NCI-H2171 (cell line): ENCODE measurements at places on chromosomes 12 and 14.

GRCh38 chr12:69332815-69333358 is 15.3 kb upstream of the LYZ start:
- DNase-seq: no peak

DNA sequence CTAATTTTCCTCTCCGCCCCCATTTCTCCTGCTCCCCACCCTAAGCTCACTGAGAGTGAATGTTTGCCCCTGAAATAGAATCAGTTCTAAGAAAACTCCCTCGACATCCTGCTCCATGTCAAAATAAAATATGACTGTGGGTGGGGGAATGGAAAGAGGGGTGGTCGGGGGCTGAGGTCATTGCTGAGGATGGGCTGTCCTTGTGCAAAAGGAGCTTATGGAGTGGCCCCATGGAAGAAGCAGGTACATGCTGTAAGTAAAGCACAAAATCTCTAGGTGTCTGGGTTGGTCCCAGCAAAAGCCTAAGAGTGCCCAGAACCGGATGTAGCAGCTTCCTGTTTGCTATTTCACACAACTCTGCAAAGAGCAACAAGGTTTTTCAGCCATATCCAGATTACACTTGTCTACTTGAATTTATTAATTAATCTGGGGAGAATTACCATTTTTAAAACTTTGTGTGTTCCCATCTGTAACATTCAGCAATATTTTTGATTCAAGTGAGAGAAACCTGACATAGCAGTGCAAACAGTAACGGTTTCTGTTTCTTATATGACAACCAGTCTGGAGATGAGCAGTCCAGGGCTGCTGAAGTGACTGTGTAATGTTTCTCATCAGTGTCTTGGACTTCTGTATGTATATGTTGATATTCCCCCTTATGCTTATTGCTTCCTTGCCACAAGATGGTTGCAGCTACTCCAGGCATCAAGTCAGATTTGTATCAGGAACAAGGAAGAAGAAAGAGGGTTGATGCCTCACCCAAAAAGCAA is 40.4 kb upstream of the GZMB start:
- no peak for DNase-seq

- DNase-seq: no peak
Observed at GRCh38 chr12:62860501-62861411, 74.2 kb downstream of the PPM1H start.

DNA sequence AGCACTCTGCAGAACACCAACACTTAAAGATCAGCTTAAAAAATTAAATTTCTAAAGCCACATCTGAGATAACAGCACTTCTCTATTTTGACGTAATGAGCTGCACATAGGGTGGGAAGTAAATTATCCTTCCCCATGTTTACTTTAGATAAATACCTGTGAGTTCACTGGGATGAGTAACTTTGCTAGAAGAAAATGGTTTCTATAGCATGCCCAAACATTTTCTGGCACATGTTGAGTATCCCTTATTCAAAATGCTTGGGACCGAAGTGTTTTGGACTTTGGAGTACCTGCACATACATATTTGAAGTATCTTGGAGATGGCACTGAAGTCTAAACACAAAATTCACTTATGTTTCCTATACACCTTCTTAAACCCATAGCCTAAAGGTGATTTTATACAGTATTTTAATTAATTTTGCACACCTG is 6.6 kb downstream of the SLC38A2 start:
- DNase-seq: no peak

- DNase-seq: no peak
Observed at GRCh38 chr14:69317102-69317755, 57.3 kb downstream of the GALNT16 start.

GRCh38 chr12:108764540-108765288 is 33.4 kb upstream of the CORO1C start:
- DNase-seq: no peak

GRCh38 chr12:110948041-110948440 is 27.7 kb upstream of the MYL2 start:
- no peak for DNase-seq

DNA sequence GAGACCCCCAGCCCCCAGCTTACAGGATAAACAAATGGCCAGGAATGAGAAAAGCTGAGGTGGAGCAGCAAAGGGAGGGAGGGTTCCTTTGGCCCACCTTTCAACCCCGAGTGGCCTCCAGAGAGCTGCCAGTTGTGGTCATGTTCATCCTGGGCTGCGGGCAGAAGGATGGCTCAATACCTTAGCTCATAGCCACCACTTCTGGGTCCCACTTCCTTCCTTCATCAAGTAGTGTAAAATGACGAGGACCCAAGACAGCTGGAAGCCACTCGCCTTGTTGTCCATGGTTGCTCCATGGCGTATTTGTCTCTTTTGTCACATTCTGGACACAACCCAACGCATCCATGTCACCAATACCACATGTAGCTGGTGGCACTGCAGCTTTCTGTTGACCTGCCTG is 24.2 kb downstream of the CRACR2A start:
- no peak for DNase-seq

- no peak for DNase-seq
Observed at GRCh38 chr12:84807249-84807648, 105.3 kb downstream of the SLC6A15 start.

- DNase-seq: no peak
Observed at GRCh38 chr14:101402936-101403660, 158.2 kb upstream of the DIO3 start.

GRCh38 chr14:74587363-74587707 is 24.7 kb downstream of the LTBP2 start:
- DNase-seq: no peak

- DNase-seq: no peak
Observed at GRCh38 chr12:104596134-104596799, 139.5 kb downstream of the CHST11 start.

DNA sequence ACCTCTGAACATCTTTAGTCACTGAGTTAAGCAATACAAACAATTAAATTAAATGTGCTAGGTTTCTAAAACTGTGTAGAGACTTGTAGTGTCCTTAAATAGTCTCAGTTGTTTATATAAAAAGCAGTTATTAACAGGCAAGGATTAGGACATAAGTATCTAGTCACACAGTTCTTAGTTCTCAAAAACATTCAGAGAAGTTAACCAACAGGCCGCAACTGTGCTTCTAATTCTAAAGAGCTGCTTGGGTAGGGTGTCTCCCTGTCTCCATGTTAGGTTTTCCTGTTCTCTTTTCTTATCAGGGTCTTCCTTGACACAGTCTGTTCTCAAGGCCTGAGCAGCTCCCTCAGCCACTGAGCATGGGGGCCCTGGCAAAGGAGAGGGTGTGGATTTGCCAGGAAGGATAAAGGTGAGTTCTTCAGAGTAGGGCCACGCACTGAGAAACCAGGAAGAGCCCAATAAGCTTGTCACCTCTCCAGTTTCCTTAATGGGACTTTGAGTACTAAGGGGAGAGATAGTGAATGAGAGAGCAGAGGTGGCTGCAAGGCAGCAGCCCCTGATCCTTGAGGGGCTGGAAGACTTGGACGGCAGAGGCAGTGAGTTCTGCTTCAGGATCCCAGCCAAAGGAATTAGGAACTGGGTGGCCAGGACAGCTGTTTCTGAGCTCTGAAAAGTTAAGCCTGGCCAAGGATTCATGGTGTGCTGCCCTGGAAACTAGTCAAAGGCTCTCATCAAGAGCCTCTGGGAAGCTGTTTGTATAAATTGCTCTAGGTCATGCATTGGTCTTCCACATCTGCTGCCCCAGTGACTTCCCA is 177.3 kb downstream of the MYRFL start:
- no peak for DNase-seq

DNA sequence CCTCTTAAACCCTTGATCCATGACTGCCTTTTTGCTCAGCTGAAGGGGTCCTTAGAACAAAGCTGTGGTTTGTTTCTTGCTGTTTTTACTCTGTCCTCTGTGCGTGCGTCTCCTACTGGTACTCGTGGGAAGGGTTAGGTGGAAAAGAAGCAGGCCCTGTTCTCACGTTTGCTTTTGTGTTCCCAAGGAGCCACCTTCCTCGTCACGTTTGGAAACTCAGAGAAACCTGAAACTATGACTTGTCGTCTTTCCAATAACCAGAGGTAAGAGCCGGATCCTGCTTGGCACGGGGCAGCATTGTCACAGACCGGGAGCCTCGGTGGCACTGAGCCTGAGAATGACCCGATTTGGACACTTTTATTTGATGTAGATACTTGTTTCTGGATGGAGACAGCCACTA is 13.1 kb downstream of the ZFYVE21 start:
- no peak for DNase-seq

DNA sequence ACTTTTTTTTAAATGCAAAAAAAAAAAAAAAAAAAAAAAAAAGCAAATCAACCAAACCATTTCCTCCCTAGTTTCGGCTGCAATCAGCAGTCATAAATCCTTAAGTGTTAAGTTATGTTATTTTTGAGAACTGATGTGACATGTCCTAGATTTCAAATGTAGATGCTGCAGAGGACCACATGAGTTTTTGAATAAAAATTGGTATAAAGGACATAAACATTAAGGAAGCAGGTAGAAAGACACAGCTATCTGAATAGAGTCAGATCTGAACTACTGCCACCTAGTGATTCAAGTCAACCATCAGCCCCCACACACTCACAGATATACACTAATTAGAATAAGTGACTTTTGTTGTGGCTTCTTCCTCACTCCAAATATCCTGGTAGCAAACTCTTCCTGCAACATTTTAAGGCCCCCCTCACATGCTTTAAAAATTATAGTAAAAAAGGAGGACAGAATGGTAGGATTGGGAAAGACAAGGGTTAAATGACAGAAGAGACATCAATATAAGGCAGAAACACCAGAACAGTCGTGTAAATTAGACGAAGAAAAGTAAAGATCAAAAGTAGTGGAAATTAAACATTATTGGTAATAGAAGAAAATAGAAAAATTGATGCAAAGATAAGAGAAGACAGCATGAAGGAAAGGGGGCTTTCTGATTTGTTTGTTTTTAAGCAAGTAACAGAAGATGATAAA is 394.5 kb upstream of the ATP2B1 start:
- no peak for DNase-seq

DNA sequence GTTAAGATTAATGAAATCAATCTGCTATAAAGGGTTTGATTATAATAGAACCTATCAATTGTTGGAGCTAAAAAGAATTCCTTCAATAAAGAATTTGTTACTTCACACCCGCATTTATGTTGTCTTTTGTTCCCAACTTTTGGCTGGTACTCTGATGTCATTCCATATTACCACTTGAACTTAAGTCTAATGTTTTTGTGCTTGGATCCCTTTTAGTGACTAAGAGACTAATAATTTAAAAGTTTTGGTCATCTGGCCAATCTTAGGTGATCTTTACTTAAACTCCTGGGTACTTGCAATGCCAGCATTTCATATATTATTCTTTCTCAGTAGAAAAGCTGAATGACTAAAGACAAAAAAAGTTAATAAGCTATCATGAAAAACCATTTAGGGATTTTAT is 113.0 kb downstream of the TMEM30B start:
- DNase-seq: no peak

DNA sequence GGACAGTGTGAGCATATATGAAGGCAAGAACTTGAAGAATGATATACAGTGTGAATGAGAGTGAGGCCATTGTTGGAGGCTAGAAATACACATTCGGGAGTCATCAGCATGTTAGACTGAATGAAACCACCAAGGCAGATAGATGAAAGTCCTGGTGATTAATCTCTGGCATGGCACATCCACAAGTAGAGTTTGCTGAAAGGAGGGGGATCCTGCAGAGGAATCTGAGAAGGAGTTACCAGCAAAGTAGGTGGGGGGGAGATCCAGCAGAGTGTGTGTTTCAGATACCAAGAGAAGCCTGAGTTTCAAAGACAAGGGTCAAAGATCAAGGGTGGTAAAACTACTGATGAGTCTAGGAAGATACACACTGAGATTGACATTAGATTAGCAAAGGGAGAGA is 426.7 kb upstream of the DCN start:
- DNase-seq: no peak

- no peak for DNase-seq
Observed at GRCh38 chr12:96302687-96303310, 97.4 kb downstream of the CDK17 start.

GRCh38 chr14:36238666-36239363 is 62.3 kb upstream of the PTCSC3 start:
- DNase-seq: no peak

GRCh38 chr14:24395609-24396582 is 2.9 kb upstream of the NYNRIN start:
- DNase-seq: no peak

DNA sequence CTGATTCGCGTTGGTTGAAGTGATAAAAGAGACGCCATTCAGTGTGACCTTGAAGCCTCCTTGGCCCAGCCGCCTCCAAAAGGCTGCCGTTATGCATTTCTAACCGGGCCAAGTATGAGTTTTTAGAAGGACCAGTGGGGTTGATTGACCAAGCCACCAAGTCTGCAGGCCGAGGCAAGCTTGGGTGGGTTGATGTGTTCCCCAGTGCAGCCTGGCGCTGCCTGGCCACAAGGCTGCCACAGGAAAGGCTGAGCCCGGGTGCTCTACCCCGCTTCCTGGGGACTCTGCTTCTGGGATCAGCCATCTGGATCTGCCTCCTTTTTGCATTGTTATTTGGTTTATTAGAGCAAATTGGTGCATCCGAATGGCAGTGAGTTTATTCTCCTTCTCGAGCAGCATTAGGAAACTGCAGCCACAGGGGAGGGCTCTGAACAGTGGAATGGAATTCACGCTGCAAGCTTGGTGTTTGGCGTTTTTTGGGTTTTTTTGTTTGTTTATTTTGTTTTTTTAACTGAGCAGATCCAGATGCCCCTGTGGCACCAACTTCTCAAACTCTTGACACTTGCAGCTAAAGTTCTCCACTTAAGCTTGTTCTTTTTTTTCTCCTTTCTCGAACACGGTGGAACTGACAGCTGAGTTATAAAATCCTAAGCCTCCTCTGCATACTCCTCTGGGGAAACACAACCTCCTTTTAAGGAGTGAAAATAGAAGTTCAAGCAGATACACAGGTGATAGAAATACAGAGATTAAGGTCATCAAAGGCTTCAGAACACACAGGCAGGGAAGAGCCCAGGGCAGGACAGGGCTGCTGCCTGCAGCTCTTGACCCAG is 145.4 kb upstream of the FKBP4 start:
- no peak for DNase-seq

DNA sequence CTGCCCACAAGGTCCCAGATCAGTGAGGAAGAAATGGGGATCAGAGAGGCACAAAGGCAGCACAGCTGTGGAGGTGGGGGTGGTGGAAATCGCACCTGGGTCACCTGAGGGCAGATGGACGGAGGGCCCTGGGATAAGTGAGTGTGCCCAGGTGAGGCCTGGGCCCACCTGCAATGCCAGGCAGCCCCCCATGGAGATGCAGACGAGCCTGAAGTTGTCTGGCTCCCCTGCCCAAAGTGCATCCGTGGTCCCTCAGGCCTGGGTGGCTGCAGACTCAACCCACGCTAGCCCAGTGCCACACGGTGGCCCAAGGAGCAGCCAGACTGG is 84.9 kb downstream of the NCOR2 start:
- no peak for DNase-seq
